Choroid plexus epithelial cell (primary cell): ENCODE measurements at places on chromosomes 2 and 18.

- no peak for DNase-seq
These were observed 23.5 kb downstream of the C1D start for GRCh38 chr2:68039317-68039716.

GRCh38 chr2:11553661-11554398 lies 20.0 kb downstream of the GREB1 start:
- DNase-seq, result peak; percentile 39

DNA sequence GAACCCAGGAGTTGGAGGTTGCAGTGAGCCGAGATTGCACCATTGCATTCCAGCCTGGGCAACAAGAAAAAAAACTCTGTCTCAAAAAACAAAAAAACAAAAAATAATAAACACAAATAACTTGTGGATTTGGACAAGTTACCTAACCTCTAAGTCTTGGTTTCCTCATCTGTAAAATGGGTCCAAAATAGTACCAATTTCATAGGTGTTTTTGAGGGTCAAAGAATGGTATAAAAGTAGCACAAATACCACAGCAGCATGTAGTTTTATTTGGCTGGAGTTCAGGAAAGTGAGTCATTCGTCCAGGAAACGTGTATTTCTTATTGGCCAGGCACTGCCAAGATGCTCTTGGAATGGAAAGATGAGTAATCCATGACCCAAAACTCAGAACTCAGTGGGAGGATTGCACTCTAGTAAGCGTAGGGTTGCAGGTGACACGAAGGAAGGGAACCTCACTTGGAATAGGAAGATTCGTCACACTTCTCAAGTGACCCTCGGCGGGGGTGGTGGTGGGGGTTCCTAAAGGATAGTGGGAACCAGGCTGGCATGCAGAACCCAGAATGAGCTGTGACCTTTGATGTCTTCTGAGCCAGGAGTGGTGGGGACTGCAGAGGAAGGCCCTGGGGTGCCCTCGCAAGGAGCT lies 24.4 kb downstream of the GRHL1 start:
- DNase-seq, result peak; percentile 97

DNA sequence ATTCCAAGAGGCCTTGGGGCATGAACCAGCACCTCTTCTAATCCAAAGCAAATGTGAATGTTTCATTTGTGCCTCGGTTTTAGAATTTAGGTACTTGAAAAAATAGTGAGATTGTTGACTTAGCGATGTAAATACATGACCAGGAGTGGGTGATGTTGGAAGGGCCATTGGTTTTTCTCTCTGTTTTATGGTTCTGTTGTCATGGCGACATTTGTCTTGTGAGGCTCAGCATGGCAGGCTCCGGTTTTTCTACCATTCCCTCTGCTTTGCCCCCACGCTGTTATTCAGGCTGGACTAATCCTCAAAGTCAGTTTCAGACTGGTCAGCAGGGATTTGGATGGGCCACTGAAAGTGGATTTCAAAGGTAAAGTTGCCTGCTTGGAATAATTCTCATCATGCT lies 255.4 kb downstream of the ALPK2 start:
- no peak for DNase-seq

DNA sequence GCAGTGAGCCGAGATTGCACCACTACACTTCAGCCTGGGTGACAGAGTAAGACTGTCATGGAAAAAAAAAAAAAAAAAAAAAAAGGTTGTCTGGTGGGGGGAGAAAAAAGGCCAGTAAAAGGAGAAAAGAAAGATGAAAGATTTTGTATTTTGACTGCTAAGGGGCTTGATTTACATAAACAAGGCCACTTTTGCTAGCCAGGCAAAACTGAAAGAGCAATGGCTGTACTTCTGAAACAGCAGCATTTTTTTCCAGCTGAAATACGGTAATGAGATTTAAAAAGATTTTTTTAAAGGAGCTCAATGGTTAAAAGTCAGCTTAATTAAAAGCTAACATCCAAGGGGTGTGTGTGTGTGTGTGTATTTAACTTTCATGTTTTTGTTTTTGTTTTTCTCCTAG lies 11.3 kb upstream of the OXER1 start:
- DNase-seq, result no peak

GRCh38 chr2:170680172-170680941 lies 34.8 kb upstream of the SP5 start:
- no peak for DNase-seq

DNA sequence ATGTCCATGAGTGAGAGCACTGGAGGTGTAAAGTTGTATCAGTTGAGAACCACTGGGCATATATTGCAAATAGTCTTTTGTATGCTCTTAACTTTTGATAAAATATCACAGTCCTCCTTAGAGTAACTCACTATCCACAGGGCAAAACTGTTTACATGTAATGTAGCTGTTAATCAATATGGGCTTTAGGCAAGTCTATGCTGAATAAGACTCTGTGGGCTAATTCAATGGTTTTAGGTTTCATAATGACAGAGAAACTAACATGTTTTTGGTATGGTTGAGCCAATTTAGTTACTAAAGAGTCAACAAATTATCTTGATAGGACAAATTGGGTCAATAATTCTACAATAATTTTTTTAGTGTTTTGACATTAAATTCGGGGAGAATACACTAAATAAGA lies 1134.9 kb upstream of the FAM98A start:
- DNase-seq, result no peak

DNA sequence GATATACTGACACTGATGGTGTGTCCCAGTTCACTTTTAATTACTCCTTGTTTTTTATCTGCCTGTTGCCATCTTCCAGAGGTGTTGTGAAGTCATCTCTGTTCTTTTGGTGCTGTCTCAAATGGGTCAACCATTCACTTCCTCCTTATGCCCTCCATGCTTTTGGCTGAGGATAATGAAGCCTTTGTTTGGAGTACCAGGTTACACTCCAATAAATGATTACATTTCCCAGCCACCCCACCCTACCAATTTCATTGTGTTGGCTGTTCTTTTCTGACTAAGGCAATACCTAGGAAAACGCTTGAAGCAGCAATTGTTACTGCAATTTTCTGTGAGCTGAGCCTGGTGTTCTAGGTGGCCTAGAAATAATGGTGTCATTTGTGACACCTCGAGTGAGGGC lies 29.8 kb upstream of the ACTG2 start:
- no peak for DNase-seq
